ENCODE measurements at places on chromosomes 16 and 17. TPM values are rescaled to one million over a fixed set of nuclear protein-coding genes. Genes with fewer than 3 reads are reported as not detected.
A peak's percentile ranks its signal among the peaks of the same experiment; 100 is the strongest.

The ZC3H7A gene
- polyA plus RNA-seq: 32.6 TPM

The TBC1D3G gene
- not detected for polyA plus RNA-seq

The MYADML2 gene
- polyA plus RNA-seq: not detected

DNA sequence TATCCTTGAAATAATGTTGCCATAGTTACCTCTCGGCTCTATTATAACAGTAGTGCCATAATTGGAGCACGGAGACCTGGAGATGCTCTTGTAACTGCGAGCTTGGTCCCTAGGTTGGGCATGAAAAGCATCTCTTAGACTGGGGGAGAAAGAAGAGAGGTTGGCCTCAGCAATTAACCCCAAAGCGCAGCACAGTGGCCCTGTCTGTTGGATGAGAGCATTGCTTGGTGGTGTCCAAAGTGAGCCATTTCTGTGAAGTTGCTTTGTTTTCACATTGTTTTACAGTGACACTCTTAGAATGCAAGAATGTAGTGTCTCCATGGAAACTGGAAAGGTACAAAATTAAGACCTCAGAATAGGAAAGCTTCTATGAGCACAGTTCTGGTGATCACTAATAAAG, 660.7 kb upstream of the EEF2KMT start:
- no peak for DNase-seq
- H3K4me1 ChIP-seq: no peaks in the 10 kb centered on the region
- no peaks in the 10 kb centered on the region for H3K36me3 ChIP-seq

DNA sequence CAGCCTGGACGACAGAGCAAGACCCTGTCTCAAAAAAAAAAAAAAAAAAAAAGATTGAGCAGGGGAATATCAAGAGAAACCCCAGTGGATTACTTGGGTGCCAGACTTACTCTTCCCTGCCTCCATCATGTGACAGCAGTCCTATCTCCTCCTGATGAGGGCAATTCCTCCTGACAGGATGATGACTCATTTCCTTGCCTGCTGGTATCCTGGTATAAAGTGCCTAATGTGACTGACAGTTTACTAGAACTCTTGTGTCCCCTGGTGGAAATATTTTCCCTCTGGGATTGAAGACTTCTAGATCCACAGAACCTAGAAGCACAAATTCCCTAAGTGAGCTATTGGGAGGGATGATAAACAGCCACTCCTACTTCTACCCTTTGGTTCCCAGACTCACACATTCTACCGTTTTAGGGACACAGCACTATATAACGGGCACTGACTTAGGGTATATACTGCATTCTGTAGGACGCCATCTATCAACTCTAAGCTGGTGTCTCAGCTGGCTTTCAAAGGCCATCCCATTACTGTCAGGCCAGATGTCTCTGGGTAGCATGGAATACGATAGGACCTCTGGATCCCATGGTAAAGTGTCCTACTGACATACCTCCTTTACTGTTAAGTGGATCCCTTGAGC, 114.6 kb upstream of the MED13 start:
- no peaks in the 10 kb centered on the region for H3K27me3 ChIP-seq
- no peak overlapping the region for H3K4me3 ChIP-seq
- H3K27ac ChIP-seq: no peak overlapping the region
- DNase-seq: peak; percentile 80
- no peaks in the 10 kb centered on the region for H3K36me3 ChIP-seq
- H3K4me1 ChIP-seq: peaks cover 17% of the 10 kb centered on the region

GRCh38 chr16:11870399-11870798, 19.1 kb upstream of the RSL1D1 start:
- peaks cover 4% of the 10 kb centered on the region for H3K4me1 ChIP-seq
- peaks cover 5% of the 10 kb centered on the region for H3K36me3 ChIP-seq
- no peaks in the 10 kb centered on the region for H3K27me3 ChIP-seq
- no peak overlapping the region for H3K27ac ChIP-seq
- DNase-seq: no peak

- no peaks in the 10 kb centered on the region for H3K36me3 ChIP-seq
- no peak overlapping the region for H3K27ac ChIP-seq
- H3K4me3 ChIP-seq: no peak overlapping the region
- H3K4me1 ChIP-seq: no peaks in the 10 kb centered on the region
Observed at GRCh38 chr17:66715745-66716156, 119.2 kb upstream of the CACNG5 start.

DNA sequence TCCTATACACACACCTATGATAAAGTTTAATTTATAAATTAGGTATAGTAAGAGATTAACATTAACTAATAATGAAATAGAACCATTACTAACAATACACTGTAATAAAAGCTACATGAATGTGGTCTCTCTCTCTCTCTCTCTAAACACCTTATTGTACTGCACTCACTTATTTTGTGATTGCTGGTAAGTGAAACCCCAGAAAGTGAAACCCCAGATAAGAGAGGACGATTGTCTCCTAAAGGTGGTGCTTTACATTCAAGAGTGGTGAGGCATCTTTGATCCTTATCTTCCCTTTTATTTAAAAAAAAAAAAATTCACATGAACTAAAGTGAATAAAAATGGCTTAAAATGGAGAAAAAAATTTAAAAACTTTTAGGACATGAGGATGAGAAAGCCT, 80.1 kb upstream of the TRAP1 start:
- no peaks in the 10 kb centered on the region for H3K27me3 ChIP-seq
- no peak overlapping the region for H3K27ac ChIP-seq
- H3K36me3 ChIP-seq: no peaks in the 10 kb centered on the region
- peaks cover 6% of the 10 kb centered on the region for H3K4me1 ChIP-seq
- DNase-seq: no peak

- no peaks in the 10 kb centered on the region for H3K36me3 ChIP-seq
- peak overlapping the region; percentile 8 for H3K27ac ChIP-seq
- peak overlapping the region; percentile 71 for H3K4me3 ChIP-seq
Observed at GRCh38 chr16:1413684-1414531, 596 bp downstream of the UNKL start.

DNA sequence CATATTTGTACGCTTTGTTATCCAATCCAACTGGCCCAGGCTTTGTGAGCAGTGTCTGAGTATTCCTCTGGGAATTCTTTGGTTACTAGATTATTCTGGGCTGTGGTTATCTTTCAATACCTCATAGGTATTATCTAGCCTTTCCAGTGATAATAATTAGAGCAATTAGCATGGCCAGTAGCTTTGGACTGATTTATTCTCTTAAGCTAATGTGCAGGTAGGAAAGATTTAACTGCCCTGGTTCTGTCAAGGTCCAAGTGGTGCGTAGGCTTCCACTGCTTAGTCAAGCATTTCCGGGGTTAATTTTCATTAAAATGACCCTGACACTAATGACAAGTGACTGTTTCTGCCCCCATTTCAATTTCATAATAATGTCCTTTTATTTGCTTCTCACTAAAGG, 54.2 kb upstream of the PMFBP1 start:
- H3K4me3 ChIP-seq: no peak overlapping the region
- DNase-seq: no peak
- no peaks in the 10 kb centered on the region for H3K4me1 ChIP-seq
- H3K27ac ChIP-seq: no peak overlapping the region
- no peaks in the 10 kb centered on the region for H3K36me3 ChIP-seq

- H3K36me3 ChIP-seq: no peaks in the 10 kb centered on the region
- no peaks in the 10 kb centered on the region for H3K27me3 ChIP-seq
- DNase-seq: no peak
Observed at GRCh38 chr17:70750983-70751382, 581.7 kb downstream of the KCNJ2 start.

GRCh38 chr17:81865733-81866439, 5.3 kb downstream of the ARHGDIA start:
- no peak for DNase-seq
- H3K27me3 ChIP-seq: no peaks in the 10 kb centered on the region
- H3K36me3 ChIP-seq: peaks cover 6% of the 10 kb centered on the region
- no peak overlapping the region for H3K4me3 ChIP-seq

Measured in endothelial cell of umbilical vein (primary cell).